NCI-H1092 (cell line): ENCODE measurements at places on chromosomes 1 and 21.

GRCh38 chr1:85318217-85318616, 41.8 kb upstream of the BCL10 start:
- DNase-seq = no peak

- DNase-seq = no peak
These were observed 2.9 kb upstream of the CCN1 start for GRCh38 chr1:85577419-85578320.

- no peak for DNase-seq
These were observed 6.6 kb upstream of the C2CD2 start for GRCh38 chr21:41960386-41960785.

GRCh38 chr1:66335859-66336640, 197.9 kb upstream of the SGIP1 start:
- no peak for DNase-seq

- no peak for DNase-seq
These were observed 56.7 kb downstream of the HSF2BP start for GRCh38 chr21:43602266-43603232.
